ENCODE measurements at places on chromosomes 16 and 17.

- no peak overlapping the region for H3K4me3 ChIP-seq
- peaks cover 16% of the 10 kb centered on the region for H3K4me1 ChIP-seq
- DNase-seq: no peak
- no peaks in the 10 kb centered on the region for H3K36me3 ChIP-seq
- peak overlapping the region; percentile 82 for H3K27ac ChIP-seq
- no peaks in the 10 kb centered on the region for H3K27me3 ChIP-seq
Measured at GRCh38 chr16:75062135-75062975, 54.2 kb downstream of the LDHD start.

GRCh38 chr16:26651464-26651863, 415.3 kb upstream of the C16orf82 start:
- no peaks in the 10 kb centered on the region for H3K4me1 ChIP-seq
- H3K27ac ChIP-seq: no peak overlapping the region
- no peak overlapping the region for H3K4me3 ChIP-seq
- no peaks in the 10 kb centered on the region for H3K36me3 ChIP-seq

DNA sequence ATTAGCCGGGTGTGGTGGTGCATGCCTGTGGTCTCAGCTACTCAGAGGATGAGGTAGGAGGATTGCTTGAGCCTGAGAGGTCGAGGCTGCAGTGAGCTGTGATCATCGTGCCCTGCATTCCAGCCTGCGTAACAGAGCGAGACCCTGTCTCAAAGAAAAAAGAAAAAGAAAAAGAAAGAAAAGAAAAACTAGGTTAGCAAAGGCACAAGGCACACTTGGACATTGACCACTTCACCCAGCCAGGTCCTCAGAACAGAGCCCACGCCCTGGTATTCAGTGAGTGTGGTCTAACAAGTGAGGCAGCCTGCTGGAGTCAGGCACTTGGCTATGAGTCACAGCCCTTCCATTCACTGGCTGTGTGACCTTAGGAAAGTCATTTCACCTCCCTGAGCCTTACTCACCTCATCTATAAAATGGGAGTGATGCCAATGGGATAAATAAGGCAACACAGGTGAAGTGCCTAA, 10.4 kb downstream of the MILR1 start:
- H3K4me1 ChIP-seq: peaks cover 35% of the 10 kb centered on the region
- H3K27ac ChIP-seq: no peak overlapping the region
- H3K27me3 ChIP-seq: peaks cover 2% of the 10 kb centered on the region
- DNase-seq: no peak
- H3K36me3 ChIP-seq: no peaks in the 10 kb centered on the region

GRCh38 chr16:84048270-84048669, 5.7 kb upstream of the SLC38A8 start:
- no peak overlapping the region for H3K4me3 ChIP-seq
- no peak for DNase-seq
- peaks cover 7% of the 10 kb centered on the region for H3K27me3 ChIP-seq
- H3K27ac ChIP-seq: no peak overlapping the region
- peaks cover 33% of the 10 kb centered on the region for H3K36me3 ChIP-seq

DNA sequence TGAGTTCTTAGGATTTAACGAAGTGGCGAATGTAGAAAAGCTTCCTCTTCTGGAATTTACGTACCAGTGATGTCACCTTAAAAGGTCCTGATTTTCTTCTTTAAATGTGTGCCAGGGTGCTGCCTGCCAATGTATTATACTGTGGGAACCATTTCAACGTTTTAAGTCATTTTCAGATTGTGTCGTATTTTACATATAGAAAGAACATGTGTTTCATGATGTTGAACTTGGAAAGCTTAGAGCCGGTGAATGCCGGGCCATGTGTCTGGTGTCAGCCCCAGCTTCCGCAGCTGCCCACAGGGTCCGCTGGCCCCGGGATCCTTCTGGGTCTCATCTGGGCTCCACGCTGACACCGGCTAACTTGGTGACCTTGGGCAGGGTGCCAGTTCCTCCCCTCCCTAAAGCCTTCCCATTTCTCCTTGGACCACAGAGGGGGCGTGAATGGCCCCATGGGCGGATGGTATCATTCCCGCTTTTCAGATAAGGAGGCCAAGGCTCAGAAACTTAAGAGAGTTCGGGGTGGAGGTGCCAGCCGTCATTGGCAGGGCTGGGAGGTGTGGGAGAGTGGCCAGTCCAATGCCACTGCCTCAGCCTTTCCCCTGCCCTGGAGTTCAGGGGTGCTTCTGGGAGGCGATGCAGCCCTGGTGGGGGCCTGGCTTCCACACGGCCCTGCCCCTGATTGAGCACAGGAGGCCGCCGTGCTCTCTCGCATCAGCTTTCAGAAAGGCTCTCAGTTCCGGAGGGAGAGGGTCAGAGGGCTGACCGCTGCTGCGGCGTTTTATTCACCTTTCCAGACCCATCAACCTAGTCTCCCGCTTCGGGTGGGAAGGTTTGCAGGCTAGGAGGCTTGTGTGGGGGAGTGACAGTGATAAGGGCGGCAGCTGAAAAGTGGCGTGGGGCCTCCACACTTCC, 68.8 kb upstream of the CIBAR2 start:
- peaks cover 7% of the 10 kb centered on the region for H3K36me3 ChIP-seq
- H3K4me1 ChIP-seq: peaks cover 5% of the 10 kb centered on the region

DNA sequence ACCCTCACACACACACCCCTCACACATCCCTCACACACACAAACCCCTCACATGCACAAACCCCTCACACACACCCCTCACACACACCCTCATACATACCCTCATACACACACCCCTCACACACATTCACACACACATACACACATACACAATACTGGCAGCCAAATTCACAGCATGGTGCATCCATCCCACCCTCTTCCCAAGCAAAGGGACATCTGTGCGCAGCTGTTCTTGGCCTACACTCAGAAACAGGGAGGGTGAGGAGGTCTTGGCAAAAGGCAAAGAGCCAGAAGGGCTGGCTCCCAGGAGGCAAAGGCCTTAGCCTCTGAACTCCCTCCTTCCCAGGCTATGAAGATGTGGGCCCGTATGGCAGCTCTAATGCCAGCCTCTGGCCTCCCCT, 23.4 kb downstream of the C17orf67 start:
- H3K4me3 ChIP-seq: no peak overlapping the region
- no peak for DNase-seq
- no peaks in the 10 kb centered on the region for H3K27me3 ChIP-seq
- H3K27ac ChIP-seq: no peak overlapping the region
- H3K36me3 ChIP-seq: peaks cover 4% of the 10 kb centered on the region
- H3K4me1 ChIP-seq: no peaks in the 10 kb centered on the region

GRCh38 chr17:46765453-46765852, 53.0 kb downstream of the WNT3 start:
- H3K27me3 ChIP-seq: no peaks in the 10 kb centered on the region
- H3K4me1 ChIP-seq: no peaks in the 10 kb centered on the region
- H3K4me3 ChIP-seq: no peak overlapping the region
- DNase-seq: no peak
- H3K36me3 ChIP-seq: no peaks in the 10 kb centered on the region

DNA sequence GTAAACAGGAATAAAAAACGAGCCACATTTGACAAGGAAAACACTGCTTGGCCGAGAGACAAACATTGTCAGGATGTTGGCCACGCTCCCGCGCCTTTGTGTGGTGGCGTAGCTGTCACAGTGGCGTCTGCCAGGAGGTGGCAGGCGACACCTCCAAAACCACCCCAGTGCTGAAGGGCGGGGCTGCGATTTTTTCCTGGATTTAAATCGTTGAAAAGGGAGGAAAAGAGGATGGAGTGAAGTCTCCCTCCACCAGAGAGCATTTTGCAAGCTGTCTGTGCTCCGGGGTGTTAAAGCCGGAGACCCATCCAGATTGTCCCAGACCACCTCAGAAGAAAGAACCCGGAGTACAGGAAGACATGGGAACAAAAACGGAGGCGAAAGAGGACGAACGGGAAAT, 12.7 kb downstream of the MRM3 start:
- peaks cover 9% of the 10 kb centered on the region for H3K4me1 ChIP-seq
- H3K27me3 ChIP-seq: no peaks in the 10 kb centered on the region
- no peaks in the 10 kb centered on the region for H3K36me3 ChIP-seq
- DNase-seq: peak; percentile 32

- no peak overlapping the region for H3K27ac ChIP-seq
- H3K4me1 ChIP-seq: no peaks in the 10 kb centered on the region
- H3K4me3 ChIP-seq: no peak overlapping the region
- no peak for DNase-seq
- no peaks in the 10 kb centered on the region for H3K27me3 ChIP-seq
- no peaks in the 10 kb centered on the region for H3K36me3 ChIP-seq
Measured at GRCh38 chr17:78607038-78607437, 29.8 kb upstream of the DNAH17 start.

GRCh38 chr16:24858219-24859041, 12.7 kb downstream of the SLC5A11 start:
- H3K4me3 ChIP-seq: no peak overlapping the region
- H3K27me3 ChIP-seq: no peaks in the 10 kb centered on the region
- H3K4me1 ChIP-seq: no peaks in the 10 kb centered on the region

DNA sequence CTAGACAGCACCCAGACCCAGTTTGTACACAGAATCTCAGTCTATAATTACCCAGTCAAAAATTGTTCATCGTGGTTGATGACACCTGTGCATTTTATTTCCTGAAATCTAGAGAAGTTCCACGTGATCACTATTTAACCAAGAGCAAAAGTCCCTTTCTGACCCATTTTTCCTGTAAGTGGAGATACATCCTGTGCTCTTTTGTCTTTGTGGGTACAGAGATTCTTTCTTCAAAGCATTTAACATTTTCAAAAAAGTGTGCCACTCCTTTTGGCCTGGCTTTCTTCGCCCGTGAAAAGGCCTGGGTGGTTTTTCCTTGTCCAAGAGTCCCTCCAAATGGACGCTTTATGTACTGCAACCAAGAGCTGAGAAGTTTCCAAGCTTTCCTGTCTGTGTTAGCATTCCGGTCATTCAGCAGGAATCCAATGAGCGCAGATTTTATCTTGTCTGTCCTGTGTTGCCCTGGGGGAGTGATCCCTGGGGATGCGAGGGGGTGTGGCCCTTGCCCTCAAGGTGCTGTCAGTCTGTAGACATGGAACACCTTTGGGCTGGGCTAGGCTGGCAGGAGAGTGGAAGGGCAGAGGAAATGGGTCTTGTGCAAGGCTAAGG, 161.1 kb upstream of the CACNG5 start:
- H3K36me3 ChIP-seq: peaks cover 9% of the 10 kb centered on the region
- peaks cover 62% of the 10 kb centered on the region for H3K4me1 ChIP-seq
- H3K27me3 ChIP-seq: no peaks in the 10 kb centered on the region
- DNase-seq: peak; percentile 18
- peak overlapping the region; percentile 61 for H3K4me3 ChIP-seq
- H3K27ac ChIP-seq: peak overlapping the region; percentile 91

DNA sequence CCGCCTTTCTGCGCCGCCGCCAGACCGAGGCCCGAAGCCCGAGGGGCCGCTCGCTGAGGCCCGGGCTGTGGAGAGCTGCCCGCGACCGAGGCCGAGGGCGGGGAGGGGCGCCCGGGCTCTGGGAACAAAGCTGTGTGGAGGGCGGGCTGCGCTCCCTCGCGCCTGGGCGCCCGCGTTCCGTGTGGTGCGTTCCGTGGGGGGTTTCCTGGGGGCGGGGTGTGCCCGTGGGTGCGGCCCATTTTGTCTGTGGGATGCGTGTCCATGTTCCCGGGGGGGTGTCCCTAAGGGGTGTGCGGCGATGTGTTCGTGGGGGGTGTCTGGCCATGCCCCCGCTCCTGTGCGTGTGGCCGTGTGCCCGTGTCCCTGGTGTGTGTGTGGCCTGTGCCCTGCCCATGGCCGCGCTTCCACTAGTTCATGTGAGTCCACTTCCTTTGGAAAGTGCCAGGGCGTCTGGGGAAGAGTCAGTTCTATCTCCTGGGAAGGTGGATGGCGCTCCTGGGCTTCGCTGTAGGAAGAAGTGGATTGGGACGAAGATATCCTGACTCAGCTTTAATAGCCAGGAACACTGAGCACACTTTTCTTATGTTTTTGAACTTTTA, 520 bp downstream of the JPT2 start:
- no peaks in the 10 kb centered on the region for H3K27me3 ChIP-seq
- peak; percentile 44 for DNase-seq
- peak overlapping the region; percentile 93 for H3K27ac ChIP-seq

- no peak overlapping the region for H3K27ac ChIP-seq
- no peaks in the 10 kb centered on the region for H3K27me3 ChIP-seq
- H3K4me1 ChIP-seq: no peaks in the 10 kb centered on the region
- DNase-seq: no peak
Measured at GRCh38 chr17:14738652-14738988, 437.7 kb downstream of the HS3ST3B1 start.

DNA sequence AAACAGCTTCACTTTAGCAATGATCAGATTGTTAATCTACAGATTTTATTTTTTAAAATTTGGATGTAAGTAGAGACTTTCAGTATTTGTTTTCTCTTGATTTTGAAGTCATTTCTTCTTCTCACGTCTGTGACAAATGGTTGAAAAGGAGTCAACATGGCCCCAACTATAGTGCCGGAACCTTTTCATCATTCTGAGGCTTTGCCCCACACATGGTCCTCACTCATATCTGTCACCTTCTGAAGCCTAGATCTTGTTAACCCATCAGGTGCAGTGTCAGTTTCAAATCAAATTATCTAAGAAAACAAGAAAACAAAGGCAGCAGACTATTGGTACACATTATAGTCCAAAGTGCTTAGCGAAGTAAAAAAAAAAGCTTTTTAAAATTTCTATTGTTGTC, 124.1 kb downstream of the TRIM37 start:
- H3K36me3 ChIP-seq: no peaks in the 10 kb centered on the region
- no peaks in the 10 kb centered on the region for H3K4me1 ChIP-seq
- no peaks in the 10 kb centered on the region for H3K27me3 ChIP-seq
- H3K4me3 ChIP-seq: no peak overlapping the region

GRCh38 chr17:42087042-42087701, 11.1 kb downstream of the ZNF385C start:
- no peak overlapping the region for H3K4me3 ChIP-seq
- no peaks in the 10 kb centered on the region for H3K4me1 ChIP-seq
- H3K27ac ChIP-seq: no peak overlapping the region
- no peaks in the 10 kb centered on the region for H3K36me3 ChIP-seq

DNA sequence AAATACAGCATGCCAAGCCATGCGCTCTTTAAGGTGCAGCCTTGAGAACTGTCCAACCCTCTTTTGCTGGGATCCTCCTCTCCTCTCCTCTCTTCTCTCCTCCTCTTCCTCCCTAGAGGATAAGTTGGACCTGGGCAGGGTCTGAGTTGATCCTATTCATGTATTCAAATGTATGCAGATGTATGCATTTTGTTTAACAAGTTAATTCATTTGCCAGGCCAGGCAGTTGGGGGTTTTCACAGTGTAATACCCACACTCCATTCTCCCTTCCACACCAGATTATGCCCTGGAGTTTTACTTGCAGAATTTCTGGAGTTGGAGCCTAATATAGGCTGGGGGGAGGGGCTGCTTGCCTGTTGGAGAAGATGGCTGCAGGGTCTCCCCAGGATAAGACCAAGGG, 226.2 kb upstream of the SDK2 start:
- no peaks in the 10 kb centered on the region for H3K36me3 ChIP-seq
- H3K4me1 ChIP-seq: no peaks in the 10 kb centered on the region
- H3K27ac ChIP-seq: no peak overlapping the region
- no peak overlapping the region for H3K4me3 ChIP-seq

DNA sequence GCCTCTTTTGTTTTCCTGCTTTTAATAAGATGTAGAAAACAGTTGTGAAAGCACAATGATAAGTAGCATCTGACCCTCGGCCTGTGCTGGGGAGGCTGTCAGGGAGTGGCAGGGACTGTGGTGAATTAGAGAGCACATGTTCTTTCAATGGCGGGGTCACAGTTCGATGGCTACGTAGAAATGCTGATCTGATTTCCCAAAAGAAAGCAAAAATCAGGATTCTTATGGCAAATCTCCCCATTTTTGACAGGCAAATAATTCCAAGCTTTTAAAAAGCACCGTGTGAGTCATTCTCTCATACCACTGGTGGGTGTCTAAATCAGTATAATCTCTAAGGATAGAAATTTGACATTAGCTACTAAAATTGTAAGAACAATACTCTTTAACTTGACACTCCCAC, 4.2 kb upstream of the MAPK7 start:
- no peaks in the 10 kb centered on the region for H3K27me3 ChIP-seq

GRCh38 chr16:50093607-50094539, 28.1 kb downstream of the HEATR3 start:
- H3K4me1 ChIP-seq: peaks cover 8% of the 10 kb centered on the region
- H3K27ac ChIP-seq: no peak overlapping the region
- no peak for DNase-seq
- H3K27me3 ChIP-seq: no peaks in the 10 kb centered on the region
- no peak overlapping the region for H3K4me3 ChIP-seq
